ENCODE measurements at places on chromosomes 1 and 21.
A peak's percentile ranks its signal among the peaks of the same experiment; 100 is the strongest.

- DNase-seq = no peak
Measured at GRCh38 chr1:37472281-37472680, 2.1 kb upstream of the ZC3H12A start.

GRCh38 chr21:29174607-29175013 is 44.2 kb downstream of the MAP3K7CL start:
- DNase-seq = peak; percentile 38

- no peak for DNase-seq
Measured at GRCh38 chr1:26822737-26823395, 3.6 kb upstream of the ZDHHC18 start.

- DNase-seq = no peak
Measured at GRCh38 chr1:226195144-226195543, 8.6 kb upstream of the ACBD3 start.

DNA sequence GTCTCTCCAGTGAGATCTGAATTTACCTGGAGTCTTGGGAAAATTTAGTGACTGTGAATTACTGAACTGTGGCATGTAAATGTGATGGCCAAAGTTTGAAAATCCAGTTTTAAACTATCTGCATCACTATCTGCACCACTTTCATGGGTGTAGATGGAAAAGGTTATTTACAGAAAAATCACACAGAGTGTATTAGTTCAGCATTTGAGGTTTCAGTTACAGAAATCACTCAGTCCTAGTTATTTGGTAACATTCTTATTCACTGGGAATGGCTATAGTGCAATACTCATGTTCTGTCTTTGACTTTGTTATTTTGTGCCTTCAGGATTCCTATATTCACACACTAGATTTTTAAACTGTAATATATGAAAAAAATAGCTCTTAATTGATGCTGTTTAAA is 60.6 kb upstream of the IFI44L start:
- no peak for DNase-seq

DNA sequence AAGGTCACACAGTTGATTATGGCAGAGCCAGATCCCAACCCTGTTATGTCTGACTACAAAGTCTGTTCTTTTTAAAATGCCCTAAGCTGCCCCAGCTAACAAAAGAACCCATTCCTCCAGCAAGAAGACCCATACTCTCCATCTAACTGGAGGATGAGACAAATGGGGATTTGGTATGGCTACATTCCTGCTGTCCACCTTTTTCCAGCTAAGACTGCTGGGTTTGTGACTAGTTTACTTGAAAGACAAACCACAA is 112.8 kb downstream of the KIAA0319L start:
- no peak for DNase-seq

- DNase-seq = no peak
Measured at GRCh38 chr1:204894606-204895005, 23.9 kb downstream of the NFASC start.

GRCh38 chr1:30809514-30810263 is 52.1 kb upstream of the LAPTM5 start:
- DNase-seq = peak; percentile 83

GRCh38 chr1:199054694-199055093 is 415.9 kb downstream of the PTPRC start:
- no peak for DNase-seq

DNA sequence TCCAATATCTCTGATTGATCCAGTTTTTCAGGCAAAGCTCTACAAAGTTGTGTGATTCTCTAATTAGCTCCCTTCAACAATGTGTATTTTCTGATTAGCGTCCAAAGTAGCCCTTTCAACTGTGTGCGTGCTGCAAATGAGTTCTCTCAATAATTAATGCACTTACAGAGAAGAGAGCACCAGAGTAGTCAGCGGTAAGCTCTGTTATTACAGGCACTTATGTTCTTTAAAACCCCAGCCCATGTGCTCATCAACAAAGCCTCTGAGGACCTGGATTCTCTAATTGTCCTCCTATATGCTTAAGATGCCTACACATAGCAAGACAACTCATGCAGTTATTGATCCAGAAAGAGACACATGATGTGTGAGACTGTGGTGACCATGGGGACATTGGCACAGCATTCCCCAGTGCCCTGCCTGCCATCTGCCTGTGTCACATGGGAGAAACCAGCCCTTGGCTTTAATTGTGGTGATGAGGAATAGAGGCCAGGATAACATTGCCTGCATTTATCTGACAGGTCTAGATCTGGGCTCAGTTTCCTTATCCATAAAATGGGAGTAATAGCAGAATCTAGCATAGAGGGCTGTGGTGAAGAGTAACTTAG is 151.7 kb downstream of the PCP4 start:
- DNase-seq = no peak

GRCh38 chr1:116018007-116018406 is 41.7 kb downstream of the SLC22A15 start:
- no peak for DNase-seq

DNA sequence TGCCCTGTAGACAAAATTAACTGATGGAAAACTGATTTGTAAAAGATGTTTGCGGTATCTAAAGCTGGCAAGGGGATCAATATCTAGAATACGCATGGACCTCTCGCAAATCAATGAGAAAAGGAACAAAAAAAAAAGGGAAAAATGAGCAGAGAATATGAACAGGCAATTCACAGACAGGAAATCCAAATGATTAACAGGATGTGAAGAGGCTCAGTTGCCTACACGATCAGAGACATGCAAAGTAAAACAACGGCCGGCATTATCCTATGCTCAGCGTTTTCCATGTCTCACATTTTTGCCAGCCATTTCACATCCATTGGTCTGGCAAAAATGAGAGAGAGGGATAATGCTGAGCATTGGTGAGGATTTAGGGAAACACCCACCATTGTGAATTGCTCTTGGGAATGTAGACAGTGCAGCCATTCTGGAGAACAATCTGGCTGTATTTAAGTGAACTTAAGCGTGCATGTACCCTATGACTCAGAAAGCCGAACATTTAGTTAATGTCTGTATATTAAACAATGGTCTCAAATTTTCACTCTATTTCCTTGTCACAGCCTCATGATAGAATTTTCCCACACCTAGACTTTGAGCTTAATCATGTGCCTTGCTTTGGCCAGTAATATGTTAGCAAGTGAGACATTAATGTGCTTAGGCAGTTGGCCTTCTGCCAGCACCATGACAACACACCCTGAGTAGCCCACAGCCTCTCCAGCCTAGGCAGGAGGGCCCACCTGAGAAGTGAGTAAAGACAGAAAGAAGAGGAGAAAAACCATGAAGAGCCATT is 61.0 kb upstream of the NBPF3 start:
- DNase-seq = no peak

- peak; percentile 14 for DNase-seq
Measured at GRCh38 chr1:107963601-107964335, 1.2 kb downstream of the VAV3 start.

DNA sequence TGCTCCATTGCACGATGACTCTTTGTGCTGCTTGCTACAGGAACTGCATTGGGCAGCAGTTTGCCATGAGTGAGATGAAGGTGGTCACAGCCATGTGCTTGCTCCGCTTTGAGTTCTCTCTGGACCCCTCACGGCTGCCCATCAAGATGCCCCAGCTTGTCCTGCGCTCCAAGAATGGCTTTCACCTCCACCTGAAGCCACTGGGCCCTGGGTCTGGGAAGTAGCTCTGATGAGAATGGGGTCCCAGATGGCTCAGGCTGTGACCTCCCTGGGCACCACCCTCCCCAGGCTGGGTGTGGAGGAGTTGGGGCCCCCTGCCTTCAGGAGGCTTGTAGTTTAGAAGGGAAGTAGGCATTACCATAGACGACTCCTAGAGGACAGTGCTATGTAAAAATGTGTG is 19.7 kb downstream of the CYP4B1 start:
- no peak for DNase-seq

- DNase-seq = no peak
Measured at GRCh38 chr1:198162091-198162767, 5.4 kb downstream of the NEK7 start.
